A549 treated with Hydrocortisone at 1 μM for 4 hours (cell line): ENCODE measurements at places on chromosomes 4 and X. TPM values are rescaled to one million over a fixed set of nuclear protein-coding genes. Genes with fewer than 3 reads are reported as not detected.

Gene C1GALT1C1
- 29.1 to 39.4 TPM (median 33.4 TPM) in 5 replicates for total RNA-seq

Gene SPANXB1
- 1.5 to 3.4 TPM (median 2.0 TPM) in 5 replicates for total RNA-seq

Gene NLRP2B
- total RNA-seq = not detected in 5 replicates

Gene NMU
- 0.41 to 0.87 TPM (median 0.65 TPM) in 4 of 5 replicates, not detected in the other for total RNA-seq

Gene YIPF7
- not detected in 5 replicates for total RNA-seq
